CD4-positive, alpha-beta T cell treated with Interferon alpha-2 for 1 hour (primary cell): ENCODE measurements at places on chromosomes 6 and 20.
A peak's percentile ranks its signal among the peaks of the same experiment; 100 is the strongest.

- no peak for DNase-seq
These were observed 9.9 kb downstream of the TRIM40 start for GRCh38 chr6:30145818-30146217.

DNA sequence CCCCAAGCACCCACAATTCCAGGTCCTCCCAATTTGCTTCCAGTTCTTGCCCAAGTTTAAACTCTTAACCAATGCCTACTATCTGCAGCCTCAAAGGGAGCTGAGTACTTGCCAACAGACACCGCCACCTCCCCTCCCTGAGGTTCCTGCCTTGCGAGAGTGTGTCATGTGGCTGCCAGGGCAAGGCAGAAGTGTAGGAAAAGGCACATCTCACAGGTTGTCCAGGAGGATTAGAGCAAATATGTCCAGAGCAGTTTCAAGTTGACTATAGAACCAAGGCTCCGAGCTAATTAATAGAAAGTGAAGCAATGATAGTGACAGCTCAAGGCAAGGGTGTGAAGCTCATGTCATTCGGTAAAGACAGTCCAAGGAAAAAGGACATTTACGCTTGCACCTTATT is 127.8 kb downstream of the ATXN1 start:
- no peak for DNase-seq

- DNase-seq, result no peak
These were observed 510.2 kb upstream of the SULF2 start for GRCh38 chr20:48295445-48295903.

- DNase-seq, result no peak
These were observed 3.8 kb downstream of the MTCL3 start for GRCh38 chr6:127515234-127515793.

DNA sequence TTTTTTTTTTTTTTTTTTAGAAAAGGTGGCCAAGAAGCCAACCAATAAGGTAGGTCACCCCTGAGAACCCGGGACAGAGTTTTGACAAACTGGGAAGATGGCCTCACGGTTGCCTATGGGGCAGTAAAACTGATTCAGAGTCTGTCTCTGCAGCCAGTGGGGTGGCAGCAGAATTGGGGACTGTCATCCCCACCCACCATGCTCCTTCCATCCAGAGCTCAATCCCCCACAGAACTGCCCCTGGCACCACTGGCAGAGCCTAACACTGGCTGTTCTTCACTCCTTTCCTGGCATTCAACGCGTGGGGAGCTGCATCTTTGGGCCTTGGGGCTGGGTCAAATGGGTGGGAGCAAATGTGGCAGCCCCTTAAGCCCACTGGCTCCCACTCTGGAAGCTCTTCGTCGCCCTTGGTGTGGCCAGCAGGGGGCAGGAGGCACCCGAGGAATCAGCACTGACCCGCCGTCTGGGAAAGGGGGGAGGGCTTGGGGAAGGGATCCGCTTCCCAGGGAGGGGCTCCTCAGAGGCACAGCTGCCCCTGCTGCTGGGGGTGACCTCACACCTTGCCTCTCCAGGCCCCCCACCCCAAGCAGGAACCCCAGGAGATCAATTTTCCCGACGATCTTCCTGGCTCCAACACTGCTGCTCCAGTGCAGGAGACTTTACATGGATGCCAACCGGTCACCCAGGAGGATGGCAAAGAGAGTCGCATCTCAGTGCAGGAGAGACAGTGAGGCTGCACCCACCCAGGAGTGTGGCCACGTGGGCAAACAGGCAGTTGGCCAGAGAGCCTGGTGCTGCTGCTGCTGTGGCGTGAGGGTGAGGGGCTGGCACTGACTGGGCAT is 10.4 kb downstream of the CD40 start:
- DNase-seq, result no peak

DNA sequence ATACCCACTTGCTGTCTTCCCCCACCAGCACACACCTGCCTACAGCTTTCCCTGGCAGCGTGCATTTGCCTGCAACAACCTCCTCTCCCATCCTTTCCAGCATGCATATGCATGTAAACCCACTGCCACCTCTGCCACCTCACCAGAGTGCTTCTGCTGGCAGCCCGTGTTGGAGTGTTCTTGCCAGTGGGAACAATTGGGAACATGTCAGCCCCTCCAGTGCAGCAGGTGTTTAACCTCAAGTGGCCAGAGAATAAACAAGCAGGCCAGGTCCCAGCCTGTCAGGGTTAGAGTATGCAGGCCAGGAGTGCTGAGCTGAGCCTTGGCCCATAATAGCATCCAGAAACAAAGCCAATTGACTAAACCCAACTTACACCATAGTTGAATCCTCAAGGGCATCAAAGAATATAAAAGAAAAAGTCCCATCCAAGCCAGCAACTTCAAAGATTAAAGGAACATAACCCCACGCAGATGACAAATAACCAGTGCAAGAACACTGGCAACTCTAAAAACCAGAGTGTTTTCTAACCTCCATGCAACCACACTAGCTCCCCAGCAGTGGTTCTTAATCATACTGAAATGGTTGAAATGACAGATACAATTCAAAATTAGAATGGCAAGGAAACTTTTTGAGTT is 1212.1 kb upstream of the CITED2 start:
- DNase-seq, result no peak

DNA sequence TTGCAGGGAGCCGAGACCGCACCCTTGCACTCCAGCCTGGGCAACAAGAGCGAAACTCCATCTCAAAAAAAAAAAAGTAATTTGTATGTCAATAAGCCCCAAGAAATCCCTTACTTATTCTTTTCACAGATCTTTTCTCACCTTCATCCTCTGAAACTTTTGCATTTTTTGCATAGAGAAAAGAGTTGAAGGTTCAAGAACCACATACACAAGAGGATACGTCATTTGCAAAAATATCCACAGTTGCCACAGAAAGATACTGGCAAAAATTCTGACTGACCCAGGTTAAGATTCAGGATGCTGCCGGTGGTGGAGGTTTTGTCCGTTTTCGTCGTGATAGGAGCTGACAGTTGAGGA is 94.5 kb downstream of the ZMYND8 start:
- DNase-seq, result no peak

DNA sequence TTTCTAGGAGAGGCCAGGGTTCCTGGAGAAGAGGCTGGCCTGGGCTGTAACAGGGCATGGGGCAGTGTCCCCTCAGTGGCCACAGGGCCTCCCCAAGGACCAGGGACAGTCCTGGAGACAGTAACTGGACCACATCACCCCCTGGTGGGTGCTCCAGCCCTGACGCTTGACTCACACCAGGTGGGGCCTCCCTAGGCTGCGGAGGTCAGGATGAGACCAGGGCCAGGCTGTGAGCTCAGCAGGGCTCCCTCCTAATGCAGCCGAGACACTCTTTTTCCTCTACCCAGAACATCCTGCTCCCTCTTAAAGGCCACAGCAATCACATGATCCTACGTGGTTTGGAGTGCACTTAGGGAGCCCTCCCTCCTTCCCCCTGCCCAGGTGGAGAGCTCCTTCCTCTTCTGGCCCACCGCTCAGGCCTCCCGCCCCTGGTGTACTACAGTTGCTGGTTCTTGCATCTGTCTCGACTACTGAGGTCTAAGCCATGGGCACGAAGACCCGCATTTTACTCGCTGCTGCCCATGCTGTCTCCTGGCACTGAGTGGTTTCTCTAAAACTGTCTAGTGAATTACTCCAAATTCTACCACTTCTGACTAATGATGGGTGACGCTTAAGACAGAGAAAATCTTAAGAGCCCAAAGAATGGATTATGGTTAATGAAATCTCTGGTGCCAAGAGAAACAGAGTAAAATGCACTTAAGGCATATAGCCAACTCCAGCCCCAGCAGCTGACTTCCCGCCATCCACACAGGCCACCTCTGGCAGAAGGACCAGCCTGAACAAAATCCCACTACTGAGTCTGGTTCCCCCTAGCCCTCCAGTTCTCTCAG is 166.1 kb upstream of the CST7 start:
- DNase-seq, result no peak

DNA sequence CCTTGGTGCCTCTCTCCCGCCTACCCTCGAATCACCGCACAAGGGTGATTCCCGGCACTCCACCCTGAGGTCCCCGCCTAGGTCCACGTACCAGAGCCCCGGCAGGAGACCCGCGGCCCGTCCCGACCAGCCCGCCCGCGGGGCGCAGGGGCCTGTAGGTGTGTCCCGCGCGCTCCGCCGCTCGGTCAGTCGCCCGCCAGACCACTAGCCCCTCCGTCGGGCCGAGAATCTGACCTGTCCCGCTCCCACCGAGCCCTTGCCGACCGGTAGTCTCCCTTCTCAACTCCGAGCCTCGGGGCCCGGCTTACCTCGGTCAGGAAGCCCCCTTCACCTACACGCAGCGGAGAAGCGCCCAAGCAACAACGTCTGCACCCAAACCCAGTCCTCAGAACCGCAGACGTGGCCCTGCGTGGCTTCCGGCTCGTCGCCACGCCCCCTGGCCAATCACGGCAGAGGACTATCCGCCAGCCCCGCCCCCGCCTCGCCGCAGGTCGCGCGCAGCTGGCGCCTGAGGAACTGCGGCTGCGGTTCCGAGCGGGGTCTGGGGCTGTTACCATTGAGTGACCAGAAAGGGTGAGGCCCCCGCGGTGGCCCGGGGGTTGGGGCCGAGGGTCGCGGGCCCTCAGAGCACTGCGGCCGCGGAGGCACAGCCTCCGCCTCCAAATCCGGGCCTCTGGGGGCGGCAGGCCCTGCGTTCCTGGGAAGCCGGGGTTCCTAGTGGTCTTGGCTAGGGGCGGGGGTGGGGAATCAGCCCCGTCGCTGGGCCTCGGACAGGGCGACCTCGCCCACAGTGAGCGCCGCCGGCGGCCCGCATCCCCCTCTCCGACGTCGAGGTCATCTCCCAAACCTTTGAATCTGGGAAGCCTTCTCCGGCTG is at the start of the genes PGM3 and RWDD2A:
PGM3 (minus strand) TSS at position 395 of the 876 bp plus-strand sequence. CDS start 2,253 bp downstream, outside the sequence.
RWDD2A (plus strand) TSS at position 487 of the 876 bp plus-strand sequence. CDS start 1,095 bp downstream, outside the sequence.
- peak; percentile 90 for DNase-seq

- DNase-seq, result no peak
These were observed 52.7 kb downstream of the GNAS start for GRCh38 chr20:58905236-58905635.

DNA sequence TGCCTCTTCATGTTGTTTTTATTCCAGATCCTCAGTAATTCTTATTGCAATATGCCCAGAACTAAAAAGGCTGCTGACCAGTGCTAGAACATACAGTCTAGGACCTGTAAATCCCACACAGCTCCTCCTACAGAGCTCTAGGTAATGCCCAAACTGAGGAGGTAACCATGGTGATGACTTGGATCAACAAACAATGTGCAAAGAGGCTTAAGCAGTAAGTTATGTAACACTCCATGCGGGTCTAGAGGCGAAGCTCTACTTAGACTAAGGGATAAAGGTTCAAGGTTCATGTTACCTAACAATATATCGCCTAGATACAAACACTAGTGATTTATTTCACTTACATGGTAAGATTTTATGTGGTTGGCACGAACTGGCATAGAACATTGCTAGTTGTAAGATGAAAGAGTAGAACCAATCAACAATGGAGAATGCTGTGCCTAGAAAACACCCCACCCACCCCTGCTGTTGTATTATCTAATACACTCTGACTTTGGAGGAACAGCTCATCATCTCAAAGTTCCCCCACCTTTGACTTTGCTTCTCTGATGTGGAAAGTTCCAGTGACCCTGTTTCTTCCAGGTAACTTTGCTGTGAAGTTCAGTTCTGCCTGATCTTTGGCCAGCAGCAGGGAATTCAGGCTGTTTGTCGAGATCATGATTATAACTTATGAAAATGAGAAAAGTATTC is 242.4 kb downstream of the ALDH8A1 start:
- no peak for DNase-seq

DNA sequence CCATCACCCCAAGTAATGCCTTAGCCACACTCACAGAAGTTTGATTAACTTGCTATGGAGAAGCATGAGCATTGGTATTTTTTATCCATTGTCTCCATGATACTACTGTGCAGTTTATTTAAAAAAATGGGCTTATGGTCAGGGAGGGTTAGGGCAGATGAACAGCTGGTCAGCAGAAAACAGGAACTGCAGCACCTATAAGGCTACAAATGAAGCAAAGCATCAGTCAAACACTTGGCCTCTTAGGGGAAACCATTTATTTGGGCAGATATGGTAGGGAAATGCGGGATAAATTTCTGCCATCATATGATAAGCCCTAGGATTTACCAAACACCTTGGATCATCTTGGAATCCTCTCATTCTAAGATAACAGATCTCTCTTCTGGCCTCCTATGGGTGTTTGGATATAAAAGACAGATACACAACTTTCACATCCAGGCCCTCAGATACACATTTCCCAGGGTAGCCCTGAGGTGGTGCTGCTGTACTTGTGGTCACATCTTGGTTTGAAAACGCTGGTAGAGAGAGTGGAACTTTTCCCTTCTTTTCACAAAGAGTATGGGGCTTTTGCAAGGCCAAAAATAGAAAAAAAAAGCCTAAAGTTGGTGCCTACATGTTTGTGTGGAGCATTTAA is 42.8 kb upstream of the AHI1 start:
- no peak for DNase-seq

- no peak for DNase-seq
These were observed 95.9 kb downstream of the SMOC2 start for GRCh38 chr6:168536665-168537539.

GRCh38 chr6:119368921-119369320 is 19.4 kb upstream of the MAN1A1 start:
- DNase-seq, result no peak

DNA sequence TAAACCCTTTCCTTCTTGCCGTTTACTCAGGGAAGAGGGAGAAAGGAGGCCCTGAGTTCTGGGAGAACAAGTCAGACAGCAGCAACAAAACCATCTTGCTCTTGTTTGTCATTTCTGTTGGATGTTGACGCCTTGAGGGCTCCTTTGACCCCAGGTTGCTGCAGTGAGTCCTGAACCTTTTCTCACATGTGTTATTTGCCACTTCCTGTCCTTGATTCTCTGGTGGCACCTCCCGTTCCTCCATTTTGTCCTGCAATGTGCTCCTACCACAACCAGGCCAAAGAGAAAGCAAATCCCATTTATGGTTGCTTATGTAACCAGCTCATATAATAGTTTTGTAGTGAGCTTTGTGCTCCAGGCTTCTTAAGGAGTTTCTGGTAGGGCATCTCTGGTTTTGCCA is 66.6 kb upstream of the ADGRF4 start:
- no peak for DNase-seq

DNA sequence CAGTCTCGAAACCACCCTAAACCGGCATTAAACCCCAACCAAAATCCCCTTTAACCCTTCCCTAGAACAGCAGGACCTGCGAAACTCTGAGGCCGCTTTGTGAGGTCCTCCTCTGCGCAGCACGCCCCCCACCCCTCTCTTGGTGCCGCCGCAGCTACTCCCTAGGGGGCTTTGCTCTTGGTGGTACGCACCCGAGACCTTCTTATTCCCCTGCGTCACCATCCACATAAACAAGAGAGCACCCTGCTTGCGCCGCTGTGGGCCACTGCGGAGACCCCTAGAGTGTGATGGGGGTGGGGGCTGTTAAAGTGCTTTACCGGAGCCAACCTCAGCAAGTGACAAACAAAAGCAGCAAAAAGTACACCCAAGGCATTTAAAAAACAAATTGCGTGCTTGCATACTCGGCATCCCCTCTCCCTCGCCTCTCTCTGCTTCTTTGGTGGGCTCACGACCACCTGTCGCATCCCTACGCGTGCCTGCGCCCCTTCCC is 502 bp upstream of the GNAS start:
- no peak for DNase-seq
